ENCODE measurements at places on chromosomes 7 and 10.

GRCh38 chr7:103121641-103122040 is 27.3 kb downstream of the NAPEPLD start:
- DNase-seq = no peak

DNA sequence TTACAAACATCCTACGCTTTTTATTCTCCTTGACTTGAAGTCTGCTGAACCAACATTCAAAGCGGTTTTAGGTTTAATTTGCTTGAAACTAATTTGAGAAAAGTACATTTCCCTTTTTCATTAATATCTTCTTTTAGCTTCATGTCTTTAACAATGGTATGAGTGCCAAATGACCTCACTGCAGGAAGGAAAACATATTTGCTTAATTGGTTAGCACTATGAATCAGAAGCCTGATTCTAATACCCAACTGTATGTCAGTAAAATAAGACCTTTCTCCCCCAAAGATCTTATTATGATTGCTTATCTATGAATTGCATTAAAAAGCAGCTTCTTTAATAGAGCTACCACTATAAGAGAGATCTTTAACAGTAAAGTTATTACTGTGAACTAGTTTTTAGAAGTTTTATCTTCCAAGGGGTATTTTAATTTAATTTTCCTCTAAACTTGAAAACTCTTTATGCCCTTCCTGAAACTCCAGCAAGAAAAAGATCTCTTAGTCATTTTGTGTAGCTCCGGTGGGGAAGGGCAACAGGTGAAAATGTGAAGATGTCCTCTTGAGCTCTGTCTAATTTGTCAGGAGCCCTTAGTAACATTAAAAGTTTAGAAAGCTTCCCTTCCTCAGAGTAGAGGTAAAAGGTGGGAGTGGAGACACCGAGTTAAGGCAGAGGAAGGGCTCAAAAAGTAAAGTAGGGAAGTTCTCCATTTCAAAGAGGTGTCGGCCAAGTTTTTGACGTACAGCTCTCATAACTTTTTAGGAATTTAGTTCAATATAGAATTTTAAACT is 6.1 kb downstream of the COL1A2 start:
- no peak for DNase-seq

DNA sequence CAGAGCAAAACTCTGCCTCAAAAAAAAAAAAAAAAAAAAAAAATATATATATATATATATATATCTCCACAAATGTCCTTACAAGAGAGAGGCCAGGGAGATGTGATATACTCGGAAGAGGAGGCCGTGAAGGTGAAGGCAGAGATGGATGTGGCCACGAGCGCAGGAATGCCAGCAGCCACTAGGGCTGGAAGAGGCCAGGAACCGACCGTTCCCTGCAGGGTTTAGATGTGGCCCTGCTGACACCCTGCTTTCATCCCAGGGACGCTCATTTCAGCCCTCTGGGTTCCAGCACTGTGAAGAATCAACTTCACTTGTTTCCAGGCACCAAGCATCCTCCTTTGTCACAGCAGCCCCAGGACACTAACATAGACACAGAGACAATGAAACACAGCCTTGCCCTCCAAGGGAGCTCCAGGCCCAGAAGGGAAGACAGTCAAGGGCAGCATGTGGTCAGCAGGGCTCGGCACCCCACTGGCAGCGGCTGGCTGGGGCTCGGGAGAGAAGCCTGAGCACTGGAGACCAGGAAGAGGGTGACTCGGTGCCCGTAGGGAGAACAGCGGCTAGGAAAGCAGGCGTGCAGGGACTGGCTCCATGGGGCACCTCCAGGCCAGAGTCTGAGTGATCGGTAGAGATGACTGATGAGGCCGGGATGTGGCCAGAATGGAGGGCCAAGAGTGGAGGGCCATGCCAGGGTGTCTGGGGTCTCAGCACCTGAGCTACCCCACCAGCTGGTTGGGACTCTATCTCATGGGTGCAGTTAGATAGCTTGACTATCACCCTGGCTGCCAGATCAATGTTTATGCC is 7.6 kb downstream of the WDR86 start:
- no peak for DNase-seq

GRCh38 chr7:73812996-73813395 is 17.8 kb upstream of the CLDN4 start:
- no peak for DNase-seq

- no peak for DNase-seq
These were observed 44.2 kb downstream of the FANK1 start for GRCh38 chr10:125940515-125940914.

- DNase-seq = no peak
These were observed 764.4 kb downstream of the LRMDA start for GRCh38 chr10:76195654-76196390.

DNA sequence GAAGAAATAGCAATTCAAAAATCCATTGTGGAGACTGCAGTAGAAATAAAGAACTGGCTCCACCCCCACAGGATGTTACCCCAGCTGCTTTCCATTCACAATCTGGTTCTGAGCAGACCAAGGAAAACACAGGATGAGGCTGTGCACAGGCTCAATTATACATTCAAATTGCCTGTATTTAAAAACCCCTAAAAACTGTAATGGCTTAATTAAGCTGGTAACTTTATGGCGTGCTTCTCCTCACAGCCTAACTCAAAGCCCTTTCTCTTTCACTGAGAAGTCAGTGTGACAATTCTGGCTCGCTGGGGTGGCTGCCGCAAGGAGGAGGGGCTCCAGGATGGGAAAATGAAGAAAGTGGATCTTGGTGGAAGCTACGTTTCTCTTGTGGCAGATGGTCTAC is 1191.1 kb downstream of the SORCS1 start:
- no peak for DNase-seq

- no peak for DNase-seq
These were observed 120.8 kb downstream of the TNS3 start for GRCh38 chr7:47461161-47461560.

GRCh38 chr10:44963772-44964633 is 4.4 kb downstream of the RASSF4 start:
- no peak for DNase-seq

DNA sequence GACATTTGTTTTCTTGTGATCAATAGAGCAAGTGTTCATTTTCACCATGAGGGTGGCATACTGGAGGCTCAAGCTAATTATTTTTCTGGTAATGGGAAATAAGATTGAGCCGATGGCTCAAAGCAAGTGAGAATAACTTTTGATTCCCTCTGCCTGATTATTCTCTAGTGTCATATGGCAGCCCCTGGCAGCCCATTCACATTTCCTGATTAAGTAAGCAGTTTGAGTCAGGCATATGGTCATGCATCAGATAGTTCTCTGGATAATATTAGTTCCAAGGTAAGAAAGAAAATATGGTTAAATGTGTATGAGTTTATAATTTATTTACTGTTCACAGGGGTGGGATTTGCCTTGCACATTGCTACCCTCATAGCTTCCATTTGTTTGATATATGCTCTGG is 109.2 kb downstream of the DYNC1I1 start:
- DNase-seq = no peak

DNA sequence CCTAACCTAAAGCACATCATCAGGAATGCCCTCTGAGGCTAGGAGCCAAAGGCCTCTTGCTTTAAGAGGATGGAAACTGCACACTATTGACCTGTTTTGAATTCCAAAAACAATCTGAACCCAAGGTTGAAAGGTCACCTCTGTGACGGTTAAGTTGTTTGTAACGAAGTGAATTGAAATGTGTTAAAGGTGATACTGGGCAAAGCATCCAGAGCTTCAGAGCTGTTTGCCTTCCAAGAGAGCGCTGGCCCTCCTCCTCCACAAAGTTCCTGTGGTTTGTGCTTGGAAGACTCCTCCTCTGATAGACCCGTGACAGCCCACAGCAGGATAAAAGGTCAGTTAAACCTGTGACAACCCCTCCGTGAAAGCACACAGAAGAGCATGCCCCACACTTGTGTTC is 133.7 kb upstream of the CTTNBP2 start:
- DNase-seq = no peak

GRCh38 chr7:28076423-28077200 is 104.0 kb downstream of the JAZF1 start:
- no peak for DNase-seq

GRCh38 chr10:44742248-44742647 is 168.9 kb upstream of the TMEM72 start:
- no peak for DNase-seq

DNA sequence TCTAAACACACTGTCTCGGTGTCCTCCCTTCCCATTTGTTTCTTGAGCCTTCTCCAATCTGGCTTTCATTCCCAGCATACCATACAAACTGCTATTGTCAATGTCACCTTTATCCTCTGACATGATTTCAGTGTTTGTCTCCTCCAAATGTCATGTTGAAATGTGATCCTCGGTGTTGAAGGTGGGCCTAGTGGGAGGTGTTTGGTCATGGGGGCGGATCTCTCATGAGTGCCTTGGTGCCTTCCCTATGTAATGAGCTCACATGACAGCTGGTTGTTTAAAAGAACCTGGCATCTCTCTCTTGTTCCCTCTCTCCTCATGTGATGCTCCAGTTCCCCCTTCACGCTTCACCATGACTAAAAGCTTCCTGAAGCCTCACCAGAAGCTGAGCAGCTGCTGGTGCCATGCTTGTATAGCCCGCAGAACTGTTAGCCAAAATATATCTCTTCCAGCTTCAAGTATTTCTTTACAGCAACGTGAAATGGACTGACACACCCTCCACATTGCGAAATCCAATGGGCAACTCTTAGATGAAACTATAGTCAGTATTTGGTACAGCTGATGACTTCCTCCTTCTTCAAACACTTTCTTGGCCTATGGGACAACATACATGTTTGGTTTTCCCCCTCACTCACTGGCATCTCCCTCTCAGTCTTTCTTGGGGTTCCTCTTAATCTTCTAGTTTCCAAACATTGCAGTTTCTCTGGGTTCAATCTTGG is 27.8 kb downstream of the RNLS start:
- no peak for DNase-seq

GRCh38 chr7:121355574-121355973 is 26.8 kb downstream of the WNT16 start:
- no peak for DNase-seq

DNA sequence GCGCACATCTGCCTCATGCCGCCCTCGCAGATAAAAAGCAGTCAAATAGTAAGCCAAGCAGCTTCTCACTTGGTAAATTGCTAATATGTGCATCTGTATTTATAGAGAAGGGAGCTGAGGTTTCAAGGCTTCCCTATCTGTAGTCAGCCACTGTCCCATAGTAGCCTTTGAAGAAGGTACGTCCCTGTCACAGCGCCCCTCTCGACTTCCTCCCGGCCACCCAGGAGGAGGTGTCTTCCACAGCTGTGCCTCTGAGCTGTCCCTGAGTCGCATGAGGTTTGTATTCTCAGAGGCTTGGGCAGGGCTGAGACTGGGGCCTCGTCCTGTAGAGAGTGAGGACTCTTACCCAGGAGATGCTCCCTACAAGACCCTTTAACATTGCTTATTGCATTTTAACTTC is 49.0 kb downstream of the SPOCK2 start:
- DNase-seq = no peak

GRCh38 chr7:29881724-29882123 is 75.4 kb downstream of the WIPF3 start:
- DNase-seq = no peak

GRCh38 chr10:87547734-87548311 is 43.1 kb downstream of the MINPP1 start:
- DNase-seq = no peak

GRCh38 chr7:45268013-45268412 is 110.4 kb downstream of the RAMP3 start:
- DNase-seq = no peak
